ENCODE measurements at places on chromosomes 2 and 18.
A peak's percentile ranks its signal among the peaks of the same experiment; 100 is the strongest.

- no peak overlapping the region for H3K4me3 ChIP-seq
- no peaks in the 10 kb centered on the region for H3K27me3 ChIP-seq
- no peak for DNase-seq
- H3K27ac ChIP-seq, result no peak overlapping the region
These were observed 262.0 kb downstream of the AFF3 start for GRCh38 chr2:99880148-99880963.

GRCh38 chr18:27057519-27058234 is 127.4 kb downstream of the CHST9 start:
- no peak overlapping the region for H3K4me3 ChIP-seq
- H3K27me3 ChIP-seq, result no peaks in the 10 kb centered on the region
- no peak overlapping the region for H3K27ac ChIP-seq
- no peaks in the 10 kb centered on the region for H3K4me1 ChIP-seq

DNA sequence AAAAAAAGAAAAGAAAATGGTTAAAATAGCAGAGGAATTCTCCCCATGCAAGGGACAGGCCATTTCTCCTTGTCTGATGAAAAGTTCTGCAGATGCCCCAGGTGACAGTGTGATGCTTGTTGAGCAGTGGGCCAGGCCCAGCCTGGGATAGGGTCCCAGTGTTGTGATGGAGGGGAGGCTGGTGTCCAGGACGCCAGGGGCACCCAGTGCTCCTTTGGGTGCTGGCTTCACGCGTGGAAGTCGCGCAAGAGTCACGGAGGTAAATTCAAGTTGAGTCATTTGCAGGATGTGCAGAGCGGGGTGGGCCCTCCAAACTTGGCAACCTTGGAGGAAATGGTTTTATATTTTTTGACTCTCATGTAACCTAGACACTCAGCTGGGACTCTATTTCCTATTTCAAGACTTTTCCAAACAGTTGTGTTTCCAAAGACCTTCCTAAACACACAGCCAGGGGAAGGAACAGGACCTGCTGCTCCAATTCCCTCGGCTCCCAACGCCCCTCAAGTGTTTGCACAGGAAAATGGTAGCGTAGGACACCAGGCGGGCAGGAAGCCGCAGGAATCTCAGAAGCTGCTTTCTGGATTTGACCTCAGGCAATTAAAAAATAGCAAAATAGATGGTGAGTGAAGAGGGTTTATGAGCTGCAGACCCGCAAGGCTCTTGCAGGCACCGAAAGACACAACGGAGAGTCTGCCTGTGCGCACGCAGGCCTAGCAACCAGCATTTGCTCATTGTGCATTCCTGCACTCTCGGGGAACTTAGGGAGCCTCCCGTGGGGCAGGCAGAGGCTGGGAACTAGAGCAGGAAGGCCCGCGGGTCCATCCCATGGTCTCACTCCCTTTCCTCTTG is 107.1 kb upstream of the ODC1 start:
- no peak overlapping the region for H3K27ac ChIP-seq
- no peaks in the 10 kb centered on the region for H3K27me3 ChIP-seq
- no peaks in the 10 kb centered on the region for H3K36me3 ChIP-seq
- no peak for DNase-seq
- H3K4me3 ChIP-seq, result no peak overlapping the region

DNA sequence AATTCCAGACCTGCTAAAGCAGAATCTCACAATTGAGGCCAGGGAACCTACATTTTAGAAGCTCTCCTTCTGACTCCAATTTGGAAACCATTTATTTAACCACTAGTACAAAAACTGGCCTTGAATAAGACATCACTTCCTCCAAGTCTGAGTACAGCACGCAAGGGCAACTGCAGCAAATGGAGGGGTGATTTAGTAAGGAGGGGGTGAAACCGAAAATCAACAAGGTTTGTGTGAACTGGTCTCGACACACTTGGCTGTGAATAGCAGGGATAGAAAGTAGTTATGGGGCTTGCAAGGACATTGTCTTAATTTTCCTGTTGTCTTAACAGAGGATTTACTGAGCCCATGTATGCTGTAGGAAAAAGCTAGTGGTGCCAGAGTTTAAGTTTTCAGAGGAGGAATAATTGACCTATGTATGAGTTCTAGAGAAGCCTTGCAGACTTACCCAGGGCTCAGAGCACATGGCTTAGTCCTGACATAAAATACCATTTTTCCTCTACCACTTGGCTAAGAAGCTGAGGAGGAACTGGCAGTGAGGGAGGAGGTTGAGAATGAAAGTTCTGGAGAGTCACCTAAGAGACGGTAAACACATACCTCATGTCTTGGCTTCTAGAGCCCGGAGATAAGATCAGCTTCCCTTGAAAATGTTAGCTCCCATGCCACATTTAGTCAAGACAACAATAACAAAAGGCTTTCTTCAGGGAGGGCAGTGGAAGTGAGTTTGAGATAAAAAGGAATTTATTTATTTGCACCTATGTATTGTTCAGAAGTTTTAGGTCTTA is 114.8 kb downstream of the SMAD2 start:
- H3K27me3 ChIP-seq, result no peaks in the 10 kb centered on the region
- H3K4me3 ChIP-seq, result no peak overlapping the region
- H3K27ac ChIP-seq, result no peak overlapping the region
- H3K4me1 ChIP-seq, result no peaks in the 10 kb centered on the region

GRCh38 chr2:68737711-68738110 is 3.1 kb downstream of the ARHGAP25 start:
- H3K4me1 ChIP-seq, result peaks cover 51% of the 10 kb centered on the region
- peaks cover 24% of the 10 kb centered on the region for H3K36me3 ChIP-seq
- no peak overlapping the region for H3K4me3 ChIP-seq
- H3K27me3 ChIP-seq, result no peaks in the 10 kb centered on the region
- H3K27ac ChIP-seq, result peak overlapping the region; percentile 87
- DNase-seq, result peak; percentile 55

DNA sequence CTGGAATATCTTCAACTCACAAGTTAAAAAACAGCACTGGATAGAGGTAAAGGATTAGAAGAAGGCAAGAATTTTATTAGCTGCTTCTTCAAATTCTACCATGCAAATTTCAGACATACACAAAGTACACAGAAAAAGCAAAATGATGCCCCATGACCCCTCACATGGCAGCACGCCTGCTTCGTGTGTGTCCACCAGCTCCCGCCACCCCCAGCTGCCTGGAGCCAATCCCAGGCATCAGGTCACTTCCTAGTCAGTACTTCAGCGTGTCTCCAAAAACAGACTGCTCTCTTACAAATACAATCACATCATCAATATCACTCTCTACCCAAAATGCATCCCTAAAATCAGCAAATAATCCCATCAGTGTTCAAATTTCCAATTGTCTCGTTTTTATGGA is 35.8 kb downstream of the IMPA2 start:
- H3K4me3 ChIP-seq, result no peak overlapping the region
- no peak for DNase-seq
- peaks cover 6% of the 10 kb centered on the region for H3K36me3 ChIP-seq
- H3K27me3 ChIP-seq, result no peaks in the 10 kb centered on the region
- no peak overlapping the region for H3K27ac ChIP-seq

DNA sequence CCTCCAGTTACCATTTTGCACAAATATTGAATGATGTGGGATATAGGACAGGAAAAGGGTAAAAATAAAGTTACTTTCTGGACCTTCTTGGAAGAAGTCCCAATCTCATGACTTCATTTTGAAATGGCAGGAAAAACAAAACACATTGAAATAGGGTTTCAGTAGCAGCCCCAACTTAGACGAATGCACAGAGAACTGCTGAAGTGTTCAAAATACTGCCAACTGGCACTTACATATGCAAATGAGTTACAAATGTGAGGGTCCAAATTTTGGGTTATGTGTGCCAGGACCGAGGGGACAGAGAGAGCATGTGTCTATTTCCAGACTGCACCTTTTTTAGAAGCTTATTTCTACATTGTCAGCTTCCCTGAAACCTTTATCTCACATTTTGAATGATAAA is 112.9 kb upstream of the CCDC68 start:
- H3K36me3 ChIP-seq, result no peaks in the 10 kb centered on the region
- peaks cover 2% of the 10 kb centered on the region for H3K27me3 ChIP-seq
- DNase-seq, result no peak
- H3K4me3 ChIP-seq, result no peak overlapping the region
- H3K4me1 ChIP-seq, result no peaks in the 10 kb centered on the region
- H3K27ac ChIP-seq, result no peak overlapping the region

- DNase-seq, result no peak
- no peak overlapping the region for H3K4me3 ChIP-seq
- no peaks in the 10 kb centered on the region for H3K27me3 ChIP-seq
- peaks cover 75% of the 10 kb centered on the region for H3K36me3 ChIP-seq
- peaks cover 48% of the 10 kb centered on the region for H3K4me1 ChIP-seq
- peak overlapping the region; percentile 79 for H3K27ac ChIP-seq
These were observed 55.1 kb downstream of the SP100 start for GRCh38 chr2:230471074-230471473.

DNA sequence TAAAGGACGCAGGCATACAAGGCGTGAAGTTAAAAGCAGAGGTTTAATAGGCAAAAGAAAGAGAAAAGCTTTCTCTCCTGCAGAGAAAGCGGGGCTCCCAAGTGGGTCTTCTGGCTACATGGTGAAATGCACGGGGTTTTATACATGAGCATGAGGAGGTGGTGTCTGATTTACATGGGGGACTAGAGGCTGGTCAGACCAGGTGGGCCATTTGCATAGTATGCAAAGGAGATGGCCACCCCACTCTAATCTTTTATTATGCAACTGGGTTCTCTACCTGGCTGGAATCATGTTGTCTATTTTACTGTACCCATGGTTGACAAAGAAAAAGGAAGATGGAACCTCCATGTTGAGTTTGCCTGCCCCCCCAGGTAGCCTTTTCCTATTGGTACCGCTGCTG is 356.2 kb downstream of the KCNJ3 start:
- no peak overlapping the region for H3K4me3 ChIP-seq
- H3K27ac ChIP-seq, result no peak overlapping the region
- no peaks in the 10 kb centered on the region for H3K27me3 ChIP-seq
- DNase-seq, result no peak
- H3K4me1 ChIP-seq, result no peaks in the 10 kb centered on the region

DNA sequence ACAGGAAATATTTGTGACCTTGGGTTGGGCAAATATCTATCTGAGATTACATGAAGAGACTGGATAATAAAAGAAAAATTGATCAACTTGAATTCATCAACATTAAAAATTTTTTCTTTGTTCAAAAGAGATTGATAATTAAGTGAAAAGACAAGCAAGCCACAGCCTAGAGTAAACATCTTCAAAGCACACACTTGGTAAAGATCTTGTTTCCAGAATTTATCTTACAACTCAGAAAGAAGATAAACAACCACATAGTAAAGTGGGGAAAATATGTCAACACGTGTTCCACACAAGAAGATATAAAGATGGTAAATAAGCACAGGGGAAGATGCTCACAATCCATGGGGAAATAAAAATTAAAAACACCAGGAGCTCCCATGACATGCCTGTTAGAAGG is 195.9 kb downstream of the SOX11 start:
- no peak for DNase-seq
- H3K27ac ChIP-seq, result no peak overlapping the region
- no peak overlapping the region for H3K4me3 ChIP-seq
- no peaks in the 10 kb centered on the region for H3K27me3 ChIP-seq
- H3K36me3 ChIP-seq, result no peaks in the 10 kb centered on the region

- H3K27me3 ChIP-seq, result peaks cover 4% of the 10 kb centered on the region
- DNase-seq, result no peak
- H3K36me3 ChIP-seq, result no peaks in the 10 kb centered on the region
- no peak overlapping the region for H3K27ac ChIP-seq
- H3K4me3 ChIP-seq, result no peak overlapping the region
These were observed 78.0 kb downstream of the TMEM182 start for GRCh38 chr2:102839668-102840388.

- no peak overlapping the region for H3K27ac ChIP-seq
- DNase-seq, result no peak
- peaks cover 7% of the 10 kb centered on the region for H3K4me1 ChIP-seq
- H3K4me3 ChIP-seq, result no peak overlapping the region
- peaks cover 8% of the 10 kb centered on the region for H3K27me3 ChIP-seq
These were observed 45.6 kb downstream of the ATOH8 start for GRCh38 chr2:85799215-85799956.

GRCh38 chr2:218876562-218877219 is 4.0 kb upstream of the WNT10A start:
- no peak overlapping the region for H3K27ac ChIP-seq
- peaks cover 73% of the 10 kb centered on the region for H3K27me3 ChIP-seq
- no peaks in the 10 kb centered on the region for H3K36me3 ChIP-seq
- peak; percentile 48 for DNase-seq
- H3K4me1 ChIP-seq, result peaks cover 16% of the 10 kb centered on the region

DNA sequence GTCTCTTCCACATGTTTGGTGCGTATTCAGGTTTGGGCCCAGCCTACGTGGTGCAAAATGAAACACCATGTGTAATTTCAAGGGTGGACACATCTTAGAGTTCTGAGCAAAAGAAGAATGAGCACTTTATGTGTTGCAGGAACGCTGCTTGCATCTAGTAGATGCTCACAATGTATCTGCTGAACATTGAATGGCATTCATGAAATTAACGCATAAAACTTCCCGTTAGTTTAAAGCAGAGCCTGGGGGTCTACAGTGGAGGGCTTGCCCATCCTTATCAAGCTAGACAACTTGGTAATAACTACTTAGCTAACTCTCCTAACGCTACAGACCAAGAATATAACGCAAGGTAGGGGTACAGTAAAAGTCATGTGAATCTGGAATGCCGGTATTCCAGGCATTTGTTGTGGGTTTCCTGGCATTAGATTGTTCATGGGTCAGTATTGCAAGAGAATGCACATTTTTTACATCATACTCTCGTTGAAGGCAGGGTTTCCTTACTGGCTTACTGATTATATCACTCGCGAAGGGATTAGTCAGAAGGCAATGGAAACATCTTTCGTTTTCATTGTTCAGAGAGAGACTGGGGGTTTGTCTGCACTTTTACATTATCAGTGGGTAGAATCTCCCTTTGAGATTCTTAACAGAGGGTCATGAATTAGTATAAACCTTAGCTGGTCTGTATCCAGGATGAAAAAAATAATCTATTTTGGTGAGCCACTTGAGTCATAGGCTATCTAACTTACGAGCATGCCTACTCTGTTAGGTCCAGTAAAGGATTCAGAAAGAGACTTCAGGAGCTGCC is 229.5 kb upstream of the EPAS1 start:
- H3K4me3 ChIP-seq, result no peak overlapping the region
- H3K4me1 ChIP-seq, result peaks cover 22% of the 10 kb centered on the region
- H3K36me3 ChIP-seq, result peaks cover 3% of the 10 kb centered on the region
- H3K27me3 ChIP-seq, result no peaks in the 10 kb centered on the region
- H3K27ac ChIP-seq, result no peak overlapping the region

DNA sequence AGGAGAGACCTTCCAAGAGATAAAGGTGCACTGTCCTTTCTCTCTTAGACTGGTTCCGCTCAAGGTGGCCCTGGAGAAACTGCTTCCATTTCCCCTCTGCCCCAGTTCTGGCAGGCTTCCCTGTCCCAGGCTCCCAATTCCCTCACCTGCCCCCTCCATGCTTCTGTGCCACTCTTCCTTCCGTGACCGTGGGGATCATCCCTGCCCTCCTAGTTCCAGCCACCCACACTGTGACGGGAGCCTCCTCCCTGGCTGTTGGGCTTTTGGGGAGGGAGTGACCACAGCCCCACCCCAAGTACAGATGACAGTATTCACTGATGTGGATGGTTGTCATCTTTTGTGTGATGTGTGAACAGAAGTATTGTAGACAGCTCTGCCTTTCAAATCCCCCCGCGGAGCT is 2.8 kb downstream of the IMPA2 start:
- peaks cover 15% of the 10 kb centered on the region for H3K4me1 ChIP-seq
- no peak overlapping the region for H3K27ac ChIP-seq
- no peak for DNase-seq
- H3K36me3 ChIP-seq, result peaks cover 1% of the 10 kb centered on the region

- no peak for DNase-seq
- H3K4me1 ChIP-seq, result no peaks in the 10 kb centered on the region
- H3K36me3 ChIP-seq, result no peaks in the 10 kb centered on the region
- H3K27me3 ChIP-seq, result peaks cover 23% of the 10 kb centered on the region
- H3K27ac ChIP-seq, result no peak overlapping the region
These were observed 20.6 kb downstream of the ANKRD29 start for GRCh38 chr18:23641937-23642666.
